CD4-positive, alpha-beta T cell treated with Interferon alpha-2 for 1 hour (primary cell): ENCODE measurements at places on chromosomes 3 and 15.

GRCh38 chr15:61195116-61196002, 33.7 kb downstream of the RORA start:
- DNase-seq, result peak; percentile 31

DNA sequence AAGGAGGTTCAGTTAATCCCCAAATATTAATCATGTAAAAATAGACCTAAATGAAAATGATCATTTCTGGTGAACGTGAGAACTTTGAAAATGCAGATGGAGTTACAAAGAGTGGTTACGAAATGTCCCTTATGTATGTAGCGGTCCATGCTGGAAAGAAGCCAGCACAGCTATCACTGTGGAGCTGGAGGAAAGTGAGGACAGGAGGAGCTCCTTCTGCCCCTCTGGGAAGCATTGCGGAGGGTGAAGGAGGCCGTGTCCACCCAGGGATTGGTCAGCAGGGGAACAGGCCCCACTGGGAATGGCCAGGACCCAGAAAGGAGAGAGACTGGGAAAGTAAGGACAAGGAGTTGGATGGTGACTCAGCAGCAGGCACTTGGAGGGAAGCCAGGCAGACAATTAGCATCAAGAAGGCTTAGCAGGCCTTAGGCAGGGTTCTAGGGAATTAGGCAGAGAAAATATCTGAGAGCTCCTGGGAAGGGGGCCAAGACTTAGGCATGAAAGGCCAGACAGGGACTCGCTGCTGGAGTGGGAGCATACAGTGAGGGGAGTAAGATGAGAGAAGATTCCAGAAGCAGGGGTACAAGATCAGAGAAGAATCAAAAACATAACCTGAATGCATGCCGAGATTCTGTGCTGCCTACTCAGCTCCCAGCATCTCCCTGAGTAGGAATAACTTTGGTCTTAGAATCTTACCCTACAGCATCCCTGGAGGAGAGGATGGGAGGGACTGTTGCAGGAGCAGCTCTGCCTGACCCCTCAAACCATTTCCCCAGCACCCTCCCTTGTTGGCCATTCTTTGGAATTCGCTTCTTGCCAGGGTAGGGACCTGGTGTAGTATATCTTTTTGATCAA, 171.0 kb upstream of the UMPS start:
- DNase-seq, result no peak

DNA sequence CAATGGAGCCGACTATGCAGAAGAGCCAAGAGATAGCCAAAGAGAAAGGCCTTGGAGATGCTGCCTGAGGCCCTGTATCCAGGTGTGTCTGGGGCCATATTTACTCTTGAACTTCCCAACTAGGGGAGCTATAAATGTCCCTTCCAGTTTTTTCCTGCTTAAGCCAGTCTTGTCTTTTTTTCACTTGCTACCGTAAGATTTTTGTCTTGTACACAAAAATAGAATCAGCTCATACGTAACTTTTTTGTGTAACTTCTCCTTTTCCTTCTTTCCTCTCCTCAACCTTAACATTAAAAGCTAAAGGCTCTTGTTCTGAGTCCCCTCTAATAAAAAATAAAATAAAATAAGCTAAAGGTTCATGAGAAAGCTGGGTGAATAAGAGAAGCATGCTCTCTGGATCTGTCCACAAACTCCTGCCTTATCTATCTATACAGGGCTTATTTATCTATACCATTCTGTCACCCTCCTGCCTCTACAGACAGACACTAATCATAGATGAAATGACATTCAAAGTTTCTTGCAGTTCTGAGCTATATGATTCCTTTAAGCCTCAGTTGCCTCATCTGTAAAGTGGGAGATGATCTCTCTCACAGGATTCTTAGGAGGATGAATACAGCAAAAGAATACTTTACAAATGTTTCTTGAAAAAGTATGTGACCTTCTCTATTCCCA, 4.6 kb downstream of the SUMF1 start:
- no peak for DNase-seq

DNA sequence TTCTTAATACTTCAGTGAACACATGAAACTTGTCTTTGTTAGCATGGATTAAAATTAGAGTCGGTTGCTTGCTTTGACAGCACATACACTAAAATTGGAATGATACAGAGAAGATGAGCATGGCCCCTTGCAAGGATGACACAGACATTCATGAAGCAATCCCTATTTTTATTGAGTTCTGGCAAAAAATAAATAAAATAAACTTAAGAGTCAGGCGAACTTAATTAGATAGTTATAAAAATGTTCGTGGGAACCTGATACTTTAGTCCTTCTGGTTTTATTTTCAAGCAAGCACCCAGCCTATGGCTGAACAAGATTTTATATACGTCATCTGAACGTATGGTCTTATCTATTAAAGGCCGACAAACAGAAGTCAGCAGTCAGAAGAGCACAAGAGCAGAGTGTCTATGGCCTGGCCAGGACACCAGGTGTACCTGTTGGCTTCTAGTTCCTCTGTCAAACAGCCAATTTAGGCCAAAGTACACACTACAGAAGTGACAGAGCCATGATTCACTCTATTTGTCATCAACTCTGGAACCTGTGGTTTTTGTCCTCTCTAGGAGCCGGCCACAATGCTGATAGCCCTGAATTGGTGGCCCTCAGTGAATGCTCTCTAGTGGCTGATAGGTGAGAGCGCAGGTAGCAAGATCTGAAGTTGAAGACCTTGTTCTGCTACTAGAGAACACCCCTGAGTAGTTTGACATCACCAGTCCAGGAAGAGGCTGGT, 64.3 kb downstream of the LEO1 start:
- DNase-seq, result no peak

- DNase-seq, result no peak
Observed at GRCh38 chr3:30002797-30003196, 603.6 kb upstream of the TGFBR2 start.

GRCh38 chr3:61820306-61820992, 259.1 kb downstream of the PTPRG start:
- no peak for DNase-seq

DNA sequence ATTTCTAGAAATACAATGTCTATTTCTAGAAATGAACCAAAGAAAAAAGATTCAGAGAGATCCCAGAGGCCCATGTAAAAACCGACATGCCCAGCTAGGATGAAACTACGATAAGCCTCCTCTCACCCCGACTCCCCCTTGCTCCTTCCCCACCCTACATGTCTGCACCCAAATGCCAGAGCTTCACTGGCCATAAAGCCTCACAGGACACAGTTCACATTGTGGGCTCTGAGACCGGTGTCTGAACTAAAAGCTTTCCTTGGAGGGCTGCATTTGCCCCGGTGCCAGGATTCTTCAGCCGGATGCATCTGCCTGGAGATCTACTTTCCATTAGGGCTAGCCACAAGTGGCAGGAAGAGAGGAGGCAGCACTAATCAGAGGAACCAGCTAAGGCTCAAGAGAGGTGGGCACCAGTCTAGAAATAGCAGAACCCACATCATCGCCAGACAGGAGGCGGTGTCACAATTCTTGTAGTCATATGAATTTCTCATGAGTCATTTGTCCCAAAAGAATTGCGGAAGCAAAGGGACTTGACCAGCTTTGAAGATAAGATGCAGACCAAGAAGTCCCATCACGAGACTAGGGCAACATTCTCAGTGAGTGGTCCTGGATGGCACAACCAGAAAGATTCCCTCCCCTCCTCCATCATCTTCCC, 353.6 kb downstream of the NTRK3 start:
- DNase-seq, result no peak

DNA sequence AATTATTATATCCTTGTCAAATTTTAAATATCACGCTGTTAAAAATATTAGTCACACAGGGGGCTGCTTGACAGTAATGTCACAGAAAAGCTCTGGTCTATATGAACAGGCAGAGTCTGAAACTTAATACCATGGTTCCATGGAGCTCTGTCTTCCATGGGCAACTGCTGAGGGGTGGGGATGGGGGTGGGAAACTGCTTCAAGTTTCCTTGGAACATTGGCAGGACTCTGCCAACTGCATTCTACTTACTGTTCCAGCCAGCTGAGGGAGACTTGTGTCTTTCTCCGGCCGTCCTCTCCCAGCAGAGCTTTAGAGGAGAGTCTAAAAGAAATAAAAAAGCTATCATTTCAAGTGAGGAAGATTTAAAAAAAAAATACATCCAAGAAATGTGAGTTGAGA, 348.7 kb downstream of the ZIC1 start:
- DNase-seq, result no peak

DNA sequence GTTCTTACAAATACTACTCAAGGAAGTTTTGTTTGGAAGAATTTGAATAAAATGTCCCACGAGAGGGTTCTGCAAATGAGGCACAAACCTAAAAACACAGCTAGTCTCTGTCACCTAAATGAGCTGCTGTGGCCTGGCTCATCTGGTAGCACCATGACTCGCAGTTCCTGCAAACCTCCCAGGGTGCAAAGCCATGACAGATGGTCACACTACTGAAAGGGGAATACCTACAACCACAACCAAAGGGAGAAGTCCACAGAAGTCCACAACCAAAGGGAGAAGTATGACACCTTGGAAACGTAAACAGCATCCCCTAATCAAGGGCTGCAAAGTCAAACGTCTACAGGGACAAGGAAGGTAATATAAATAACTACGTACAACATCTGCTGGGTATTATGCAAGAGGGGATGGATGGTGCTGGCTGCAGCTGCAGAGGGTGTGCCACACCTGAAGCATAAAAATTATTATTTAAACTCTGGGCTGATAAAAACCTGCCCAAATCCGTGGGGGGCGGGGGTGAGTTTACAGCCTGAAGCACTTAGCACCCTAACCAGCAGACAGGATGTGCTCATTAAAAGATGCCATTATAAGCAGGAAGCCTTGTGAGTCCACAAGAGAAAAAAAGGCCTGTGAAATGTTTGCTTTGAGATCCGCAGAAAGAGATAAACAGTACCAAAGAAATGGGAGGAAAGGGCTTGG, 184.0 kb downstream of the MAGI1 start:
- DNase-seq, result no peak

- no peak for DNase-seq
Observed at GRCh38 chr15:64288999-64289398, 67.0 kb downstream of the CSNK1G1 start.

DNA sequence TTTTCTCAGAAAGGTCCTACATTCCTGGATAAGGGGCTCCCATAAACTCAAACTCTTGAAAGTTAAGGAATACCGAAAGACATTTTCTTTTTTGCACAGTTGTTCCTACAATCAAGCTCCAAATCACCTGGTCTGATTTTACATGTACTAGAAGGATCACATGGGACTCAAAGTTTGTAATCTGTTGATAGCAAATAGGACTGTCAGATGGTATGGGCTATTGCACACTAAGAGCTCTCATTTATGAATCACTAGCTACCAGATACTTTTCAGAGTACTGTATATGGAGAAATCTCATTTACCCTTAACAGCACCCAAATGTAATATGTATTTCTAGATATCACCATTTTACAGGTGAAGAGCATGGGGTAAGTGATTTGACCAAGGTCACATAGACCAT, 49.5 kb upstream of the CMSS1 start:
- no peak for DNase-seq

DNA sequence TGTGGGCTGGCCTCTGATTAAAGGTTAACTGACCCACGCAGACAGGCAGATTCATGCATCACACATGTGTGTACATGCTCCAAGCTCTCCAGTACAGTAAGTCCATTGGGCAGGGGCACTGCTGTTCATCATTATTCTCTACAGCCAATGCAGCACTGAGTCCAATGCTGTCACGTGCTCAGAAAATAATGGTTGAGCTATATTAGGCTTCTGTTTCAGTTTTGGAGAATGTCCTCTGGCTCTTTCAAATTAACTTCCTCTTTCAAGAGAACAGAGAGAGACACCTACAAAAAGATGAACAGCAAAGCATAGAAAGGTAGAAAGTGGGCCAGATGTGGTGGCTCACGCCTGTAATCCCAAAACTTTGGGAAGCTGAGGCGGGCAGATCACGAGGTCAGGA, 202.6 kb downstream of the MEX3B start:
- no peak for DNase-seq

GRCh38 chr3:106172780-106173179, 304.0 kb upstream of the CBLB start:
- DNase-seq, result no peak

- no peak for DNase-seq
Observed at GRCh38 chr3:102530415-102531181, 95.8 kb downstream of the ZPLD1 start.

DNA sequence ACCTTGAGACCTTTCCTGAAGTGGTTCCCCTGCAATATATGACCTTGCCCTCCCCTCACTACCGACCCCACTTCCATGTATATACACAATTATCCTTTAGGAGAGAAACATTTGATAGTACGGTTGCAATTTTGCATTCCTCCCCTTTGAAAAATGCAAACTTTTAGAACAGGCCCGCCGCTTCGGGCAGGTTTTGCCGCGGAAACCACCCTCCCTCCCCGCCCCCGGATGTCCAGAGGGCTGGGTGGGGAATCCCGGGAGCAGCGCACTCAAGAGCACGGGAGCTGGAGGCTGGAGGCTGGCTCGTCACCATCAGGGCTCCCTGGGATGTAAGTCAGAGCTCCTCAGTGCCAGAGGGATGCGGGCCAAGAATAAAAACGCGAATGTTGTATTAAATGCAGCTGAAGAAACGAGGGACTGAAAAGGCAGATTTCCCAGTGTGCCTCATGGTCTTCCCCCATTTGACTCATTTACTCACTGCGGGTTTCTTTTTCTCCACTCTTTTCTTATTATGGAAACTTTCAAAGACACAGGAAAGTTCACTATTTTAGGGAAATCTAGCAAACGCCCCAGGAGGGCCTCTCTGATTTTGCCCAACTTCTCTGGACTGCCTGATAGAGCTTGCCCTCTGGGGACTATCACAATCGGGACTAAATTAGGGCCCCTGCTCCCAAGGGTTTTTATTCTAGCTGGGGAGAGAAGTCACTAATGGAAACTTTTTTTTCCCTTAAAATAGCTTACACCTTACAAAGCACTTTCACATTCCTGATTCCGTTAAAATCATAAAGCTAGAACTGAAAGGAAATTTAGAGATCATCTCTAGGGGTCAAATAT, 2.9 kb upstream of the USP3 start:
- peak; percentile 34 for DNase-seq

DNA sequence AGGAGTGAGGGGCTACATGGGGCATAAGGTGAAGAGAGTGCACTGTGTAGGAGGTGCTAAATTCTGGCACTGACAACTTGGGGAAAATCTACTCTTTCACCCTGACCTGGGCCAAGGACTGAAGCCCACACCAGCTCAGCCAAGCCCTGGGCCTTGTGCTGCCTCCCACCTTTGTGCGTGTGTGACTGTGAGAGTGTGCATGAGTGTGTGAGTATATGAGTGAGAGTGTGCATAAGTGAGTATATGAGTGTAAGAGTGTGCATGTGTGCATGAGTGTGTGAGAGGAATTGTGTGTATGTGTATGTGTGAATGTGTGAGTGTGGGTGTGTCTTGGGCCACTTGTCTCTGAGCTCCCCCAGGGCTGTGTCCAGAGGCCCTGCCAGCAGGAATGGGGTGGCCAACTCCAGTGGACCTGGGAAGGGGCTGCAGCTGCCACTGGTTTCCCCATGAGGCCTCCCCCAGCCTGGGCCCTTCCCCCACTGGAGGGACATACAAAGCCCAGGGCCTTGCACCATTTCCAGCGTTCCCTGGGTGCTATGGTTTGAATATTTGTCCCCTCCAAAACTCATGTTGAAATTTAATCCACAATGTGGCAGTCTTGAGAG, 15.2 kb downstream of the C3orf22 start:
- no peak for DNase-seq

DNA sequence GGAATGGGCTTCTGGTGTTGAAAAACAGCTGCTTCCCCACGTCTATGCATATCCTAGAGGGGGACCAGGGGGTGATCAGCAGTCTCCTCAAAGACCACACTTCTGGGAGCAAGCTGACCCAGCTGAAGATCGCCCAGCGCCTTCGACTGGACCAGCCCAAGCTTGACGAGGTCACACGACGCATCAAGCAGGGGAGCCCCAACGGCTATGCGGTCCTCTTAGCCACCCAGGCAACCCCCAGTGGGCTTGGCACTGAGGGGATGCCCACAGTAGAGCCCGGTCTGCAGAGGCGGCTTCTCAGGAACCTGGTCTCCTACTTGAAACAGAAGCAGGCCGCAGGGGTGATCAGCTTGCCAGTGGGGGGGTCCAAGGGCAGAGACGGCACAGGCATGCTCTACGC, 2.5 kb downstream of the RBM15B start:
- no peak for DNase-seq
